GM12891 (cell line): ENCODE measurements at places on chromosomes 5 and 9.

- DNase-seq, result no peak
These were observed 134.0 kb downstream of the SNX18 start for GRCh38 chr5:54651482-54652076.

GRCh38 chr9:14251154-14252071, 62.5 kb downstream of the NFIB start:
- no peak for DNase-seq

- DNase-seq, result no peak
These were observed 35.2 kb downstream of the ZCCHC9 start for GRCh38 chr5:81336556-81336955.

- DNase-seq, result no peak
These were observed 24.0 kb upstream of the CARTPT start for GRCh38 chr5:71695071-71695470.

DNA sequence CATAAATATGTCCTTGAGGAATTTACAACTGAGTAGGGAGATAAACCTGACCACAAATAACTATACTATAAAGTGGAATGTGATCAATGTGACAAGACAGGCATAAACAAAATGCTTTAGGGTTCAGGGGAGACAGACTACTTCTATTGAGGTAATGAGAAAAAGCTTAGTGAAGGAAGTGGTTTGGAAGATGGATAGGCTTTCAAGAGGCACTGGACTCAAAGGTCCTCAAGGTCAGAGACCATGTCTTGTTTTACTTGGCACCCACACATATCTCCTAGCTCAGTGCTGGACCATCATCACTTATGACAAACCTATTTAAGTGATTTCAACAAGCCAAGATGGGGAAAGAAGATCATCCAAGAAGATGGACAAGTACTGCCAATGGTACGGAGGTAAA, 257.8 kb downstream of the BNC2 start:
- DNase-seq, result no peak

DNA sequence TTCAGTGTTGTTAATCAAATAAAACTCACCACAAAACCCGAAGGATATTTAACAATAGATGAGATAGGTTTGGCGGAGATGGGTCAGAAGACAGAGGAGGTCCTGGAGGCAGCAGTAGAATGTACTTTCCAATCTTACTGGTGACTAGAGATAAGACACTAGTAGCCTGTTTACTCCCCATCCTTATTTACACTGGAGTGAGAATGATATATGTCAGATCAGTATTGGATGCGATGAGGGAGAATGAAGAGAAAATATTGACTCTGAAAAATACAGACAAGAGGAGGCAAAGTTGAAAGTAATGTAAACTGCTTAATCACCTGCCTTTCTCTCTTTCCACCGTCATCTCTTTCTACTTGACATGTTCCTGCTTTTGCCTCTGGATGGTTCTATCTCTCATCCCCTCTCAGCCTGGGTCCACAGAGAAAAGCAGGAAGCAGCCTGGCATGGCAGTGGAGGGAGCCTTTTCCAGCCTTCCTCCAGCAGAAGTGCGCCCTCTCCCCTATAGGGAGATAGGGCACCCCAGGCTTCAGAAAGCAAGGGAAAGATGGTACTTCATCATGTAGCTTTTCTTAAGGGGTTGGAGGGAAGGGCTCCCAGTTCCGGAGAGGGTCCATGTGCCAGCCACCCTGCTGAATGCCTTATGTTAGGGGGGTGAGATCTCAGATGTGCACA, 11.1 kb downstream of the PALM2AKAP2 start:
- DNase-seq, result no peak

DNA sequence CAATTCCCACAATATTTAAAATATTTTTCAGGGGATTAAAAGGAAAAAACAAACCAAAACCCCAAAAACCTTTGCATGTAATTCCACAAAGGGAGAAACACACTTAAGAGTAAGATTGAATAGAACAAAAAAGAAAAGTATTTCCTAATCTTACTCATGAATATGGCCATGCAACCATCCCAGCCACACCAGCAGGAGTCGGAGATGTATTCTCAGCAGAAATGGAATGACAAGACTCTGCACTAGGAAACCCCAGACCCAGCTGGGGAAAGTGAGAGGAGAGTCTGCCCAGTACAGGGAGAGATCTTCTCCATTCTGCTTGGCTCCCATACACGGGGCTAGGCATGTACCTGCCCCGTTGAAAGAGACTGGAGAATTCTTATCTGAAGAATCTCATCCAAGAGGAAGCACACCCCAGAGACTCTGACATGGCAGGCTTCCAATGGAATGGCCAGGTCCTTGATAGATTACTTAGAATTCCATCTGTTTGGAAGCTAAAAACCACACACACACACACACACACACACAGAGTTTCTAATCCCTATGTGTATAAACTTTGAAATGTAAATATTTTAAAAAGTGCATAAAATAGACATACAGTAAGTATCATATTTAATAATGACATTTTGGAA, 118.8 kb downstream of the GADD45G start:
- DNase-seq, result no peak

GRCh38 chr9:76255781-76256455, 138.3 kb downstream of the RFK start:
- no peak for DNase-seq

GRCh38 chr5:64505769-64506566, at the start of gene RGS7BP:
TSS of gene RGS7BP (plus strand) at chr5:64506015. CDS start at chr5:64506625, 610 bp downstream.
- peak; percentile 14 for DNase-seq

DNA sequence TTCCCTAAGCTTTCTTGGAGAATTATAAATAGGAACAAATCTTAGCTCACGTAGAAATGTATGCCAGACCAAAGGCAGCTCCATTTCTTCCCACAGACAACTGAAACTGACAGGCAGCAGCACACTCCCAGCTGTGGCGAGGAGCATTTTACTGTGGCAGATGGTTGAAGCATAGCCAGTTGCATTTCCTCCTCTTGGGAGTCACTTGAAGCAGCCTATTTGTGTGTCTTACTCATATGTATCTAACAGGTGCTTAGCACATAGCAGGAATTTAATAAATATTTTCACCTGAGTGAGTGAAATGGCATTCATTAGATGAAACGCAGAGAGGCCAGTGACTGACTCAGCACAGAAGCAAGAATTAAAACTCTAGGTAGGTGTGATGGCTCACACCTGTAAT, 12.3 kb upstream of the MTMR12 start:
- peak; percentile 44 for DNase-seq

DNA sequence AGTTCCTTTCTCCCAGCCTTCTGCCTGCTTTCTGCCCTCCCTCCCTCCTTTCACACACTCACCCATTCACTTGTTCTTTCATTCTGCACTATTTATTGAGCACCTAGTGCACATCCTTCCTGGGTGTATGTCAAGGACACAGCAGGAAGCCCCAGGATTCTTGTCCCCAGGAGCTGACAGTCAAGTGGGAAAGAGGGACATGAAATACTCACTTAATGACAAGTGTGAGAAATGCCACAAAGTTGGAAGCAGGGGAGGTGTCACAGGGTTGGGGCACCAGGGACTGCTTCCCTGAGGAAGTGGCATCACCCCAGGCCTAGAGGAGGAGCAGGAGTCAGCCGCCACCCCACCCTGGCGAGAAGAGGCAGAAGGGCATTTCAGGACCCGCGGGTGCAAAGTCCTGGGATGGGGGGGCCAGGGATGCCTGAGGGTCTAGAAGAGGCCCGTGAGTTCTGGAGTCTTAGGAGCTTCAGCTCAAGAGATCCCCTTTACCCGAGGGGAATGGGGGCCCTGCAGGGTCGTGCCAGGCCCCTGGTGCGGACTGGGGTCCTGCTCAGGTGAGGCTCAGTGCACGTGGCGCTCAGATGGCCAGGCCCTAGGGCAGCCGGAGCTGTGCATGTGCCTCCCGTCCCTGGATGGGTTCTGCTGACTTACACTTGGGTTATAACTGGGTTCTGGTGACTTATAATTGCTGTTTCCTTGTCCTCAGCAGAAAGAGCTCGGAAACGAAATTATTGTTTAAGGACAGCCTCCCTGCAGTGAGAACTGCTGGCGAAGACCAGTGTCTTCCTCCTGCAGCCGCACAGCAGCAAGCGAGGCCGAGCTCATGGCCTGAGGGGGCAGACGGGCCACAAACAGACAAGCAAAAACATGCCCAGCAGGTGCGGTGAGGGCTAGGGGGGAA, 16.9 kb upstream of the LAMC3 start:
- DNase-seq, result no peak
